ENCODE measurements at places on chromosomes 3 and 15.

DNA sequence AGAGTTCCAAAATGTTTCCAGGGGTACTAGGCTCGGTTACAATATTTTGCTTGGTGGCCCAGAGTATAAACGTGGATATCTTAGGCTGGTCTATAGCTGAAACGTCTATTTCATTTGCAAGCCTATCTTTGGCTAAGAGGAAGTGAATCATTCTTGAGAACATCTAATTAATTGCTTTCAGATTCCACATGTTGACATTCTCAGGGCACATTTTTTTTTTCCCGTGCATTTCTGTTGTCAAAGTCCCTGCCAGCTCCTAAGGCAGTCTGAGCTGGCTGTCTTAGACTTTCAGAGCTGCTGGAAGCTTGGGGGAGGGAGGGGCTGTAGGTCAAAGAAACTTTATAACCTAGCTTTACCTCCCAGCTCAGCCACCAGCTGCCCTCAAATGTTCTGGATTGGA is 23.2 kb upstream of the LAMP3 start:
- DNase-seq = no peak

DNA sequence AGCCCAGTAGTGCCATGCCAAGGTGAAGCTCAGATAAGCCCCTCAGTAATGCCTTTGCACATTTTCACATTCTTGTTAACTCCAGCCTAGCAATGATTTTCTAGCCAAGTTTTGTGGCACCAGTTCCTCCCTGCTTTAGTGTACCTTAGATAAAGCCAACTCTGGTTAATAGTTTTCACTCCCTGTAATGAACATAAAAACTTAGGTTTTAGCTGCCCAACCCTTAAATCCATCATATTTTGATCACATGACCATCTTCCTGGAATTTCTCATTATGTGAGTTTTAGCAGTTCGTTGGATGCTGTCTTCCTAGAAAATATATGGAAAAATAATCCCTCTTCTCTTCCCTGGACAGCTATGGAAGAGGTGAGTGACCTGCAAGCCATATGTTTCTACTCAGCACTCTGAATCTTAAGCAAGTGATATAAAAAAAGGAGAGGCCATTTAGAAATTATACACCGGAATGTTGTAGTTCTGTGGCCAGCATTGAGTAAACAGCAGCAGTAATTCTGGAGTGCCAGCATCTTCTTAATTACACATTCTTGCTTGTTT is 62.2 kb upstream of the P2RY1 start:
- DNase-seq = no peak

- DNase-seq = peak; percentile 59
Measured at GRCh38 chr15:90414408-90415028, 26.5 kb downstream of the IQGAP1 start.

DNA sequence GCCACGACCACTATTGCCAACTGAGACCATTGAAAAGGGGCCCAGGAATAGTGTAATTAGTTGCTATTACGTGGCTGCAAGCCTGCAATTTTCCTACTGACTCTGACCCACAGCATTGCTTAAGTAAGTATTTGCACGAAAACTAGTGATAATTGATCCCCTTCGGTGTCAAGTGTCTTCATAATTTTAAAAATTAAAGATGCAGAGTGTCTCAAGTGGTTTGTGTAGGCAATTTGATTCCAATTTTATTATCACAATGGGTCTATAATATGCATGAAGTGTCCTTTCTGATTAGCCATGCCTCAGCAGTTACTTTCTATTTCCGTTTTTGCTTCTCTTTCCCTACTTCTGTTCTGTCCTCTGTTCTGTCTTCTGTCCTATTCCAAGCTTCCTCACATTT is 259.2 kb downstream of the C3orf38 start:
- no peak for DNase-seq

- no peak for DNase-seq
Measured at GRCh38 chr3:180911876-180912303, 580 bp upstream of the FXR1 start.

DNA sequence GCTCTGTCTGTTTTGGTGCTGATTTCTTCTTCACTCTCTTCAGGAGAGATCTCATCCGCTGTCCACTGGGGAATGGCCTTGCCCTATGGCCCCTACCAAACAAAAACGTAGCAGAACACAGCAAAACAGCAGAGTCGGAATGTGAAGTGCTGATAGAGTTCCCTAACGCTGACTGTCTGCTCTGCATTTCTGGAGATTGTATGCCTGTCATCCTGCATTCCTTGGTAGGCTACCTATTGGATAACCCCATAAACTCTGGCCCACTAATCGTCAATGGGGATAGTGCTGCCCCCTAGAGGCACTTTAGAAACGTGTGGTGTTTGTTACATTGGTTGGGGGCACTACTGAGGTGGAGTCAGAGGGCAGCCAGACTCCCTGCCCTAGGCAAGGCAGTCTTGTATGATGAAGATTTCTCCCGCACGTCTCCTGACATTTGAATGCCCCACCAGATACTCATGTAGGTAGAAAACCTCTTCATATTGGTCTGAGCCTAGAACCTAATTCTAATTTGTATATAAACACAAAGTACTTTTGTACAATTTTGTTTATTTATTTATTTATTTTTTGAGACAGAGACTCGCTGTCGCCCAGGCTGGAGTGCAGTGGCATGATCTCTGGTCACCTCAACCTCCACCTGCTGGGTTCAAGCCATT is 15.6 kb upstream of the MAGEF1 start:
- DNase-seq = peak; percentile 62

- no peak for DNase-seq
Measured at GRCh38 chr15:59553879-59554735, 57.5 kb upstream of the GCNT3 start.

DNA sequence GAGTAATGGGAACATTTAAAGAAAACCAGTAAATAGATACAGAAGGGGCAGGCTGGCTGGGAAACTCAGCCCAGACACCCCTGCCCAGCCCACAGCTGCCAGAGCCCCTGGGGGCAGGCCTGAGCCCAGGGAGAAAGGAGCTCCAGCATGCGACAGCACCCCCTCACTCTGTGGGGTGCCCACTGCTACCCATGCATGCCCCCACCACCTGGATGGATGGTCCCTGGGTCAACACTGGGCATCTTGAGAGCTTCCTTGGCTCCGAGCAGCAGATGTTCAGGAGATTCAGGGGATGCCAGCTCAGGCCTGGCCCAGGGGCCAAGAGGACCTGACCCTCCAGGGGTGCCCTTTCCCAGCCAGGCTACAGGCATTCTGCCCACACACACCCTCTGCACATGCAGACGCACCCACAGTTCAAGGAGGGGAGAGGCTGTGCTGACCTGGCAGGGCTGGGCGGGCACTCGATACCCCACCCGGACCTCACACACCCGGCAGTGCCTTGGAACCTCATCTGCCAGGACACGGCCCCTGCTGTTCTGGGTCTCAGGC is 31.5 kb downstream of the PTH1R start:
- no peak for DNase-seq

DNA sequence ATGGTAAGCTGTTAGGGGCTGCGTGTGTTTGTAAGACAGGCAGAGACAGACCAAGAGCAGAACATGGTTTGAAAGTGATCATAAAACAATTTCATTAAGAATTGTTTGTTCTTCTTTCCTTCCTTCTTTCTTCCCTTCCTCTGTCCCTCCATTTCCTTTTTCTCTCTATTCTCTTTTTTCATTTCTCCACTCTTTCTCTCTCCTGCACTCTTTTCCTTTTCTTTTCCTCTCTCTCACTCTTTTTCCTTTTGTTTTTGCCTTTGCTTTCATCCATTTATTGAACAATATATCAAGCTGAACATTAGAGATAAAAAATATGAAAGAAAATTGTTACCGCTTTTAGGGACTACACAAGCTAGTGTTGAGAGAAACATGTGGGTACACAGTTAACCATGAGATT is 62.2 kb upstream of the GOLIM4 start:
- DNase-seq = no peak

DNA sequence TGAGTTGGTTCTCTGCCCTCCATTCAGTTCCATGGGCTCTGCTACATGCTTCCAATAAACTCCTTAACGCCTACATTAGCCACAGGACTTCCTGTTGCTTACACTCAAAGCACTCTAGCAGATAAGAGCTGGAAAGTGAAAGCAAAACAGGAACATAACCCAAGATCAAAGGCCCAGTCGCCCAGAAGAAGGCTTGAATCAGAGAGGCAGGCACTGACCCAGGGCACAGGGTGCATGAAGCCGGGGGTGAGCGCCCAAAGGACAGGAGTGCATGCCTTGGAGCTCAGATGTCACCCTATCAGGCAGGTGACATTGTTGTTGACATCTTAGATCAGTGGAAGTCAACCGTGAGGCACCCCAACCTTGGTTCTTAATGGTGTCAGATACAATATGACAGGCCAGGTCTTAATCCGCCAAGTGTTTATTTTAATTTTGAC is 235.1 kb downstream of the UACA start:
- peak; percentile 79 for DNase-seq

DNA sequence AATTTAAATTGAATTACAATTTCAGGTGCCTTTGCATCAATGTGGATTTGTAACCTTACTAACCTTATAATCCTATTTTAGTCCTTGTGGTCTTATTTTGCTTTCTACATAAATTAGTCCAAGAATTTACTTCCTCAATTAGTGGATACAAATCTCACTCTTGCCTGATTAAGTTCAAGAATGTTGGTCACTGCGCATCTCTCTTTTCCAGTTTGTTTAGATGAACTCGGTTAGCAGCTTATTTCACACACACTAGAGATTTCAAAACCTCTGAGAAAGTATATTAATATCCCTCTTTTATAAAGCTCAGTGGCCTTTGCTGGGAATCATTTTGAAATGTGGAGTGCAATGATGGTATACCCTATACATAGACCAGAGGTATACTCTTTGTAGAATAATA is 243.4 kb downstream of the DTWD1 start:
- no peak for DNase-seq

GRCh38 chr3:118110211-118110610 is 924.4 kb downstream of the IGSF11 start:
- DNase-seq = no peak

- DNase-seq = no peak
Measured at GRCh38 chr3:126322181-126322967, 34.8 kb downstream of the KLF15 start.

DNA sequence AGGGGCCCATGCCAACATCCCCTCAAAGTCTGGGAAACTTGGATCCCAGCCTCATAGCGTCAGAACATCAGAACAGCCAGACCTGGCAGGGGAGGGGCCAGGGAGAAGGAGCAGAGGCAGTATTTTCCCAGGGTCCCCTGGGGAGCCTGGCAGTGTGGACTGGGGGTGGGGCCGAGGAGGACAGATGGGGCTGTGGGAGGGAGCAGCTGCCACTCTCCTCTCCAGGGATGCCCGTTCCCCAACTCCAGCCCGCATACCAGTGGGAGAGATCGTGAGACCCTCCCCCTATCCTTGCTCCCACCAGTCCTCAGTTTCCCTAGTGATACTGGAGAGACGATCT is 6.5 kb upstream of the DNAJB8 start:
- no peak for DNase-seq
